T-helper 9 cell (primary cell): ENCODE measurements at places on chromosomes 16 and 17.

DNA sequence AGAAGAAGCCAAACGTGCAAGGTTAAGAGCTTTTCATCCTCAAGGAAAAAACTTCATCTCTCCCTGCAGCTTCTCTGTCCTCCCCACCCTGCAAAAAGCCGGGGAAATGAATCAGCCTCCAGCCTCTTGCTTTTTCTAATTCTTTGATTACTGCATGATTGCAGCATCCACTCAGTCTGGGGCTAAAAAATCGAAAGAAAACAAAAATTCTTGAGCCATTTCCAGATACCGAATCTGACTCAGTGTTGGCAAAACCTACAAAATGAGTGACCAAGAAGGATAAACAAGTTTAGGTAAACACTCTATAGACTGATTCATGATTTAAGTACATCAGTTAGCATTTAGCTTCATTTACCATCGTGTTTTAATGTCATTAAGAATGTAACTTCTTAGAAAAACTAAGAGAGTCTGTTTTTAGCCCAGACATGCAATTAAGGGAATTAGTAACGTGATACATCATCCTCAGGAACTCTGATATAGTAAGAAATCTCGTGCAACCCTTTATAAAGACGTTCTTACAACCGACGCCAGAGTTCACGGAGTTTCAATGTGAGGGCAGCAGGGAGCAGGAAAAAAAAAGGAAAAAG, 287.3 kb upstream of the FOXF1 start:
- no peak for DNase-seq

GRCh38 chr16:49462989-49463371, 89.4 kb downstream of the C16orf78 start:
- DNase-seq = no peak

GRCh38 chr17:36934144-36934691, 3.1 kb upstream of the LHX1 start:
- no peak for DNase-seq

DNA sequence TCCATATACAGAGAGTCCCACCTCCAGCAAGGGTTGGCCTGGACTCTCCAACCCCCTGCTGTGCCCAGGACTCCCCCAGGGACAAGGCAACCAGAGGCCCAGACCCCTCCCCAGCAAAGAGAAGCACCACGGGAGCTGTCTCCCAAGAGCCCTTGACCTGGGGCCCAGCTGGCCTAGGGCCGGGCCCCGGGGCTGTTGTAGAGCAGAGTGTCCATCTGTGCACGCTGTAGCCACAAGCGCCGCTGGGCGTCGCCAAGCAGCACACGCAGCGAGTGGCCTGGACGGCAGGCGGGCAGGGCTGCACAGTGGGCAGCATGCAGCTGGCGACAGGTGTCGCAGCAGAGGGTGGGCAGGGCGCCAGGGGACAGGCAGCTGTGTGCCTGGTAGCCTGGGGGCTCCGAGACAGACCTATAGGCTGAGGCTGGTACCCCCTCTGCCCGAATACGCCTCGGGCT, 4.3 kb downstream of the SPATA2L start:
- DNase-seq = no peak
